Jurkat, Clone E6-1 (cell line): ENCODE measurements at places on chromosomes 4 and X.

GRCh38 chrX:11298600-11298999 lies 5.4 kb downstream of the AMELX start:
- DNase-seq: no peak

DNA sequence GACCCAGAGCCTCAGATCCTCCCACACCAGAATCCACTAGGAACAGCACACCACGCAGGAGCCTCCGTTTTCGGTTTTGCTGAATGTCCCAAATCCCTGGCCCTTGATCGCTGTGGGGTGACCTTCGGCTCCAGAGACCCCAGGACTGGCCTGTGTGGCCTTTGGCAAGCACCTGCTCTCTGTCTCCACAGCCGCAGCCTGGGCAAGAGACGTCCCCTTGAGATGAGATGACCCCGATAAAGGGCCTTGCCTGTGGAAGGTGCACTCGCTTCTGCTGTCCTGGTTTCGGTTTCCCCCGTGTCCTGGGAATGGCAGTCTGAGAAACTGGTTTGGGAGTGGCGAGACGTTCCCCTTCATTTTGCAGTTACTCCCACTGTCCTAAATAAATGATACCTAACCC lies 9.6 kb downstream of the PSAPL1 start:
- no peak for DNase-seq

DNA sequence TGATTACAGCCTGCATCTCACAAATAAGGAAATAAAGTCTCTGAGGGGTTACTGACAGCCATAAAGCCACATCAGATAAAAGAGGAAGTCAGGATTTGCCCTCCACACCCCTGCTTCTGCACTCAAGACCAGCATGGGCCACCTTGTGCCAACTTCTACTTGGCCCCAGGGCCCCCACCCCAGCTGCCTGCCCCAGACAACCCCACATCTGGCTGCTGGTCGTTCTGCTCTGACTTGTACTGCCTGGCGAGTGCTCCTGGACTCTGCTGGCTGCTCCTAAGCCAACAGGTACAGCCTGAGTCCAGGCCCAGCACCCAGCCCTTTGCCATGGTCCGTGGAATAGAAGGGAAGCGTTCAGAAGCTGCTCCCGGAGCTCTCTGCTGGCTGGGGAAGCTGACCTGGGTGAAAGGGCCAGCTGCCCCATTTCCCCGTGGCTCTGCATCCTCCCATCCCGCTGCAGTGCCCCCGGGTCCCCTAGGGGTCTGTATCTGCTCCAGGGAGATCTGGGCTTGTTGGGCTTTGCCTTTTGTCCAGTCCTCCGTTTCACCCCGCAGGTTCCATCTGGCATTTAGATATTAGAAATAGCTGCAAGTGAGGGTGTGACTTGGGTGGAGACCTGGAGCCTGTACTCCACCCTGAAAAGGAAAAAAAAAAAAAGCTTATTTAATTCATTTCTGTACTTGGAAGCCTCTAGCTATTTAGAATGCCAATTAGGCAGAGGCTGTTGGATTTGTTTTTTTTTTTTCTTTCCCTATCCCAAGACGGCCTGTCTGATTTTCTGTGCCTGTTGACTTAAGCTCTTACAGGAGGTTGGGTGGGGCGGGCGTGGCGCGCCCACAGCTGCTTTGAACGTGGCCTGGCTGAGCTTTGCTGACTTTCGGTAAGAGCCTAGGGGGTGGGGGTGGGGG lies 194.7 kb downstream of the PTTG2 start:
- no peak for DNase-seq

DNA sequence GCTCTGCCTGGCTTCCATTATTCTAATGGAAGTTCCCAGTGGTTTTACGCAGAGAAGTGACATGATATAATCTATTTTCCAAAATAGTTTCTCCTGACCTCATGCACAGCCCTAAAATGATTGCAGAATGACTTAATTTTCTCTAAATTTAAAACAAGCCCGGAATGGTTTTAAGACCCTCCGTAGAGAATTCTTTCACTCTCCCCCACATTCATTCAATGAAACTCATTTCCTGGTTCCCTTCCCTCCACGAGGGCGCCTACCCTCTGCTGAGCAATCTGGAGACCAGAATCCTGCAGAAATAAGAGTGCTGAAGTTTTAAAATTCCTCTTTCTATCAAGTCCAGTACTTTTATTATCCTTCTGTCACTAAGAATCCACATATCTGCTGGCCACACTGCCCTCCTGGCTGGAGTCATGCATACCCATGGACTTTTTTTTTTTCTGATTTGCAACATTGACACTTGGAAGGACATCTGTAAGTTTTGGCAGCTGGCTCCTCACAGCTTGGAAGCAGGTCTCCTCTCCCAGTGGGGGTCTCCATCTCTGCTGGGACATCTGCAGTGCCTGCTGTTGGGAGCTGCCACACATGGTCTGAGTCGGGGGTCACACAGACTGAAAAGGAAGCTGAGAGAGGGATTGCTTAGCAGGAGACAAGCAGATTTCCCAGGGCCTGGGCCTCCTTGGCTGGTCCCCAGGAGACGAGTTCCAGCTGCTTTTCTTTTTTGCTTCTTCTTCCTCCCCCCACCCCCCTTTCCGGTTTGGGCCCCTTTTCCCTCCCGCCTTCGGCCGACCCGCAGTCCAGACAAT lies 86.1 kb downstream of the SOWAHB start:
- DNase-seq: no peak

DNA sequence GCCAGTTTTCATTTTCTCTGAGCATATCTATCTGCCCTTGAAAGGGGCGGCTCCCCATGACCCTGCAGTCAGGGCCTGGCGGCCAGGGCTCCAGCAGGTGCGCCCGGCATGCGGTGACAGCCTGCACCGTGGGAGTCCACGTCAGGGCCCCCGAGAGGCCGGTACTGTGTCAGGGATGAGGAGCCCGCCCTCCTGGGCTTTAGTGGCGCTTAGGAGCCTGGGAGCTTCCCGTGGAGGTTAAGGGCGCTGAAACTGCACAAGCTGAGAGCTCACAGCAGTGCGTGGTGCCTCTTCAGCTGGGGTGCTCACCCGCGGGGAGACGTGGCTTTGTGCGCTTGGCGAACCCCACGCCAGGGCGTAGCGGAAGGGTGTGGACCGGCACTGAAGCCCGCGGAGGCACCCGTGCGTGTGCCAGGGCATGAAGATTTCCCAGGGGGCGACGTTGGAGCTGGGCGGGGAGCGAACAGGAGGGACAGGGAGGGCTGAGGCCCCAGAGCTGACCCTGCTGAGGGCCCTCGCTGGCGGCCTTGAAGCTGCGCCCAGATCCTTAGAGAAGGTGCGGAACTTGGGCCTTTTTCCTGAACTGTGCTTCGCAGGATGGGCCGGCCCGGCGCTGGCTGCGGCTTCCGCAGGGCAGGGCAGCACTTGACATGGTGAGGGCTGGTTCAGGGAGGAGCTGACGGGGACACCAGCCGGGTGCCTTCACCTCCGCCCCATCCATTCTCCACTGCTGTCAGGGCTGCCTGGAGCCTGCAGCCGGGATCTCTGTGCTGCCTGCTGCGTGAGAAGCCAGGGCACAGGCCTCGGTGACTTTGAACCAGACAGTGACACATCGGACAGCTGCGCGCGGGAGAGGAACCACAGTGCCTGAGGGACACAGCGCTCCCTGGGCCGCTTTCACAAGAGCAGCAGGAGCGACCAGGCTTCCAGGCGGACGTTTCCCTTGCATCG lies 32.9 kb downstream of the HTT-AS start:
- no peak for DNase-seq

DNA sequence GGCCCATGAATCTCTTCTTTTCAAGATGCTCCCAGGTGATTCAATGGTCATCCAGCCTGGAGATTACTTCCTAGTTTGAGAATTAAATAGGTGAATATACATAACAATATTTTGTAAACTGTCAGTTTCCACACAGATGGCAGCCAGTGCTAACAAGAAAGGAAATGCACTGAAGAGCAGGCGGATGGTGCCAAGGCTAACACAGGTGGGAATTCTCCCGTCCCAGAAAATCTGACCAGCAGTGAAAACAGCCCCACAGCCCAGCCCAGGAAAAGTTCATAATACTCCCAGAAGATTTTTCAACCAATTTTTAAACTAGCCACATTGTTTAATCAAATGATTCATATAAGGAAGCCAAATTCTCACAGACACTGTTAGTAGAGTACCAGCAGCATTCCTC lies 387.2 kb upstream of the GATB start:
- no peak for DNase-seq

DNA sequence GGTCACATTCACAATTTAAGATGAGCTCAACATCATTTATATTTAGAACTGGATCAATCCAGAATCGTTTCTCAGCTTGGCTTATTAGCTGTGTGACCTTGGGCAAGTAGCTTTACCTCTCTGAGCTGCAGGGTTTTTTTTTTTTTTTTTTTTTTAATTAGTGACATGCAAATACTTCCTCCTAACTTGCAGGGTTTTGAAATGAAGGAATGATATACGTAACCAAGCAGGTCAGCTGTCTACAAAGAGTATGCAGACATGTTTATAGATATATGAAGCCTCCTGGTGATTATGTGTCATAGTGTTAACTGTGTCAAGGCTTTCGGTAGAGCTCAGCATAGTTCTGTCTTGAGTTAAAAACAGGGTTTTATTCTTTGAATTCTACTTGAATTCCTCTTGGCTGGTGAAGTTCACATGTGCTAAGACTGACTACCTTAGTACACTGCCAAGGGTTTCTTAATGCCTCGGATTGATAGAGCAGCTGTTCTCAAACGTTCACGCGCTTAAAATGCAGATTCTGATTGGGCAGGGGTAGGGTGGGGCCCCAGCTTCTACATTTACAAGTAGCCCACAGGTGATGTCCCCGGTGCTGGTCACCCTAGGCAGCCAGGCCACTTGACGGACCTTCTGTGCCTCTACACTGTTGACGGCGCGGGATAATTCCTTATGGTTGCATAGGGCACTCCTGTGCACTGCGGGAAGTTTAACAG lies 654 bp upstream of the STS start:
- no peak for DNase-seq

DNA sequence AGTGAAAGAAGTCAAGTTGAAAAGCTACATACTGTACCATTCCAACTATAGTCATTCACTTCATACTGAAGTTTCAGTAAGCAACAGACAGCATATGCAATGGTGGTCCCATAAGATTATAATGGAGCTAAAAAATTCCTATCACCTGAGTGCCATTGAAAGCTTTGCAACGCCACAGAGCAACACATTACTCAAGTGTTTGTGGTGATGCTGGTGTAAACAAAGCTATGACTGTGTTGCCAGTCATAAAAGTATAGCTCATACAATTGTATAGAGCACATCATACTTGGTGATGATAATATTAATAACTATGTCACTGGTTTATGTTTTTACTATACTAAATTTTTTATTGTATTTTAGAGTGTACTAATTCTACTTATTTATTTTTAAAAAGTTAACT lies 78.9 kb downstream of the NAF1 start:
- no peak for DNase-seq
